Kasumi-1 (cell line): ENCODE measurements at places on chromosomes 4 and X.

DNA sequence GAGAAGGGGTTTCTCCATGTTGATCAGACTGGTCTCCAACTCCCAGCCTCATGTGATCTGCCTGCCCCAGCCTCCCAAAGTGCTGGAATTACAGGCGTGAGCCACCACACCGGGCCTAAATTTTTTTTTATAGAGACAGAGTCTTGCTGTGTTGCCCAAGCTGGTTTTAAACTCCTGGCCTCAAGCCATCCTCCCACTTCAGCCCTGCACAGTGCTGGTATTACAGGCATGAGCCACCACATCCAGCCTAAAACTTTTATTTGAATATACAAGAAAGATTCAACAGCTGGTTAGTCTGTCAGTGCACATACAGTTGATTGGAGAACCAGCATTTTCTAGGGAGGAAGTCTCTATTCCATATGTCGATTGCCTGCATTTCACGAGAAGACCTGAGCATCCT, 91.2 kb downstream of the LRP2BP start:
- no peak for DNase-seq

GRCh38 chr4:142035566-142035965, 399.2 kb downstream of the IL15 start:
- DNase-seq: no peak

GRCh38 chrX:39320165-39320564, 518.9 kb downstream of the MID1IP1 start:
- no peak for DNase-seq

DNA sequence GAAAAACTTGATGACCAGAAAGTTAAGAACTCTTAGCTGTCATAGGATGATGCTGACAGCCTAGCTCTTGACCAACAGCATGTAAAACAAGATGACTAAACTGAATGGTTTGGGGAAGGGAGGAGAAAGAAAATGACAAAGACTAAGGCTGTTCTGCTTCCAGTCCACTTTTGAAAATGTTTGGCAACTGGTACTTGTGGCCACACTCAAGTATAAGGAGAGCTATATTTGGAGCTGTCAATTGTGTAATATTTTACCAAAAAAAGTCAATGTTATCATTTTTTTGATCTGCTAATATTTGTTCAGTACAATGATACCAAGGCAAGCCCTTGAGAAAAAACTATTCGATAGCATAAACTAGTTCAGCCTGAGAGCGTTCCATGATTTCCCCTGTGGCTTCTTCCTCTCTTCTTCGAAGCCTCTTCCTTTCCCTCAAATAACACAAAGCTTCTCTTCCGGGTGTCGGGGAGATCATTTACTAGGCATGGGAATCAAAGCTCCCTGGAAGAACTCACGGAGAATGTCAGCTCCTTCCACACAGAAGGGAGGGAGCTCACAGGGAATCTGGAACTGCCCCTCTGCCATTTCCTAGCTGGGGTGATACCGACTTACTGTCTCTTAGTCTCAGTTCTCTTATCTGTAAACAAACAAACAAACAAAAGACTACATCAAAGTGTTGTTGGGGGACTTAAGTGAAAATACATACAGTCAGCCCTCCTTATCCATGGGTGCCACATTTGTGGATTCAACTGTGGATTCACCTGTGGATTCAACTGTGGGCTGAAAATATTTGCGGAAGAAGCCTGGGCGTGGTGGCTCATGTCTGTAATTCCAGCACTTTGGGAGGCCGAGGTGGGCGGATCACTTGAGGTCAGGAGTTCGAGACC, 82.6 kb downstream of the SCD5 start:
- no peak for DNase-seq

DNA sequence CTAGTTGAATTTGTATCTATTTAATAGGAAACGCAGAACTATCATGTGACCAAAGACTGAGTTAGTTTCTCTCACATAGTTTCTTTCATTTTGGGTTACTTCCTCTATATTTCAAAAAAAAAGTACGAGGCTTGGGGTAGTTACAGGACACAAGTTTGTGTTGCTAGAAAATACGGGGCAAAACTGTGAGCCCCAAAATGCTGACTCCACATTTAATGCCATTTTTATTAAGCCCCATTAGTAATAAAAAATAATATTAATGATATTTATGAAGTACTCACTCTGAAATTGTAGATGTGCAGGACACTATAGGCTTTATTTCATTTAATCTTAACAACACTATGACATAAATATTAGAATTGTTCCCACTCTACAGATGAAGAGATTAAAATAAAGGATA, 268.6 kb downstream of the DTHD1 start:
- DNase-seq: no peak

- DNase-seq: no peak
These were observed 789.0 kb downstream of the TECRL start for GRCh38 chr4:63620271-63620670.

DNA sequence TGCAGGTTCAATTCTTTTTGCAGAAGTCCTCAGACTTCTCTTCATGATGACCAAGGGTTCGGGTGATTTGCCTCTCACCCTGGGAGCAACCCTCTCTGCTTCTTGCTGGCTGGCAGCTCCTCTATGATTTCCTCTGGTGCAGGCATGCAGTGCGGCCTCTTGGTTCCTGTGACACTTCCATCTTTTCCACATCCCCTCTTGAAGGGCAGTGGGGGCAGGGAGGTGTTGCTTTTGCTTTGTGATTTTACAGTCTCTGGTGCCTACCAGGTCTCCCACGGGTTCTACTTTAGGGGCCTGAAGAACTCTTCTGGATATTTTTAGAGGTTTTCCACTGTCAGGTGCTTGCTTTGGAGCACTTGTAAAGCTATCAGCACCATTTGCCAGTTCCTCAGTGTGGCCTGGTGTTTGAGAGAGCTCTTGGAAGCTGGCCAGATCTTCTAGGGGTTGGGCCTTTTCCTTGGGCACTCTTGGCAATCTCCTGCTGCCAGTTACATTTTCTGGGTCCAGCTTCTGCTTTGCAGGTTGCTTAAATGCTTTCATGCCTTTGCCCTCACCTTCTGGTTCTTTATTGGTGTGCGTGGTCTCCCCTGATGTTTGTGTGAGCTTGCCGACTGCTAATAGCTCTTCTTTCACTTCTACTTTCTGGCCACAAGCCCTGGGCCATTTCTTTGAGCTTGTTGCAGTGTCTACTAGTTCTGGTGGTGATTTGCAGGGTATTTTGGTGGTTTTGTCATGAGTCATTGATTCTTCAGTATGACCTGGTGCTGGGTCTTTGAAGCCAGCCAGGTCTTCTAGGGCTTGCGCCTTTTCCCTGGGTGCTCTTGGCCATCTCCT, 11.5 kb upstream of the CHST7 start:
- DNase-seq: peak; percentile 47

- DNase-seq: no peak
These were observed 59.8 kb upstream of the RPL34 start for GRCh38 chr4:108560616-108561015.

GRCh38 chrX:1521459-1521956, 15.5 kb downstream of the P2RY8 start:
- DNase-seq: peak; percentile 68

- DNase-seq: no peak
These were observed 22.0 kb upstream of the RPA4 start for GRCh38 chrX:96861661-96862060.

DNA sequence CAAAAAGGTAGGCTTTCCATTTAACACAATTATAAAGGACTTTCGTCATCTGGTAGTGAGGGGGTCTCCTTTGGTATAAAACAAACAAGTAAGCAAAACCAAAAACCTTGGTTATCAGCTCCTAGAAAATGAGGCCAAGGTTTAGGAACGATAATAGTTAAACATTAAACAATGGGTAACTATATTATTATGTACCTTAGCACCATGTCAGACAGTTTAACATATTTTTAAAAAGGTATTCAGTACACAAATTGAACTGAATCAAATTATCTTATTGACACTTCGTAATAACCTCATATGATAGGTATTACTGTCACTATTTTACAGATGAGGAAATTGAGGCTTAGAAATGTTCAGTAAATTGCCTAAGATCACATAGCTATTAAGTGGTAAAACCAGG, 32.1 kb upstream of the RAB9B start:
- no peak for DNase-seq

- DNase-seq: no peak
These were observed 24.8 kb upstream of the ACSL1 start for GRCh38 chr4:184850431-184851199.

DNA sequence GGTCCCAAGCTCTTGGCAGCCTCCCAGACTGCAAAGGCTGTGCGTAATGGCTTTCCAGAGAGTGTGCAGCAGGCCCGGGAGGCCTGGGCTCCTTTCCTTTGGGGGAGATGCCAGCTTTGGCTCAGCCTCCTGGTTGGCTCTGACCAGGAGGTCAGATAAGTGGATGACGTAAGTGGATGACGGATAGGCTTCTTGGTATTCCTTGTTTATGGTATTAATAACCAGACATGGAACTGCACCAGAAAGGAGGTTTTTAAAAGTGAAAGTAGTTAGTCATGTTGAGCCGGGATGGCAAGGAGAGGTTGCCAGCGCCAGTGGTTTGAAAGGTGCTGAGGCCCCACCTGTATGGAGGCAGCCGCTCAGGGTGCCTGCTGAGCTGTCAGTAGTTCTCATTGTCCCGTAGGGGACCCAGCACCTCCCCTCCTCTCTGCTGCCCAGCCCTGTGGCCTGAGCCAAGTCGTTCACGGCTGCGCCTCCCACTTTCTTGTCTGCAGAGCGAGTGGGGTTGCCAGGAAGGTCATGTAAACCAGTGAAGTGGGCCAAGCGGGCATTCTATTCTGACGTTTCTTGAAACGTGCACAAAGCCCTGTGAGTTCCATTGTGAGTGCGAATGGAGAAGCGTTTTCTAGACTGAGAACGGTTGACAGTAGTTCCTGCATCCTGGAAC, 28.7 kb upstream of the STOX2 start:
- DNase-seq: no peak

GRCh38 chr4:151933122-151933827, 172.5 kb upstream of the GATB start:
- no peak for DNase-seq

- DNase-seq: peak; percentile 15
These were observed 154.6 kb upstream of the MAGEB2 start for GRCh38 chrX:30060718-30061117.

DNA sequence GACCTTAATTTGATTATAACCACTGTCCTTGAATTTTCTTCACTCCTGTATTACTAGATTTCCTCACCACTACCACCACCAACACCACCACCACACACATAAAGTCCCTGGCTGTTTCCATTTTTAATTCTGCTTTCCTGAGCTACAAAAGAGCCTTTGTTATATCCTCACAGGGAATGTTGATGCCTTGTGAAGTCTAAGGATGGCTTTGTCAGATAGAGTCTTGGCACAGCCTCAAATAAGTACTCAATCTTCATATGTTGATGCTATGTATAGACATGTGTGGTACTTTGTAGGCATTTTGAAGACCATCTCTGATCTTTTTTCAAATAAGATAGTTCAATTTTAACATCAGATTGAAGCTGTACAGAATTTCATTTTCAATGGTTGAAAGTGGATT, 1016.7 kb upstream of the LCORL start:
- DNase-seq: no peak

- DNase-seq: no peak
These were observed 29.3 kb downstream of the DAPP1 start for GRCh38 chr4:99845708-99846469.

DNA sequence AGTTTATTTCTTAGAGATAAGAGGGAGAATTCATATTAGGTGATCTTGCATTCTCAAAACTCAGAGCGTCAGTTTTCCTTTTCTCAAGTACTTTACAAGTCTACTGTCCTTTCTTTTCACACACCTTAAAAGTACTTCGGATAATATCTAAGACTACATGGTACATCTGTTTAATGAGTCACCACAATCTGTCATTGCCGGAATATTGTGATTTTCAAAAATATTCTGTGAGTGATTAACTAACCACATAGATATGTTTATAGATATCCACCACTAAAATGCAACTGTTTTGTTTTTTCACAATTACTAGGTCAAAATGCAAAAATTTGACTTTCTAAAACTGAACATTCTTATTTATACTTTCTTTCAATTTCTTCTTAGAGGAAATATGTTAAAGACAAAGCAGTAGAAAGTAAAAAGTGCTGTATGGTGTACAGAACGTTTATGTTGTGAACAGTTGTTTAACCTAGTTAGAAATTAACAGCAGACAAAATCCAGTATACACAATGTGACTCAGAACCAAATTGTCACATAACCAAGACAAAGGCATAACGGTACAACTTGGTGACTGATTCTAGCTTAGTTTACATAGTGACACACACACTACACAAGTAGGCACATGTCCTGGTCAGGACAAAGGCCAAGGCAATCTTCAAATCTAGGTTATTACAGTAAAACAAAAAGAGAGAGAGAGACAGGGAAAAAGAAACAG, 482.9 kb downstream of the NAF1 start:
- no peak for DNase-seq

GRCh38 chrX:30483996-30484395, 93.6 kb downstream of the TASL start:
- DNase-seq: no peak

- no peak for DNase-seq
These were observed 249.6 kb downstream of the CAMK2D start for GRCh38 chr4:113511944-113512343.

GRCh38 chr4:136241221-136241986, 1290.9 kb downstream of the PCDH18 start:
- DNase-seq: no peak

DNA sequence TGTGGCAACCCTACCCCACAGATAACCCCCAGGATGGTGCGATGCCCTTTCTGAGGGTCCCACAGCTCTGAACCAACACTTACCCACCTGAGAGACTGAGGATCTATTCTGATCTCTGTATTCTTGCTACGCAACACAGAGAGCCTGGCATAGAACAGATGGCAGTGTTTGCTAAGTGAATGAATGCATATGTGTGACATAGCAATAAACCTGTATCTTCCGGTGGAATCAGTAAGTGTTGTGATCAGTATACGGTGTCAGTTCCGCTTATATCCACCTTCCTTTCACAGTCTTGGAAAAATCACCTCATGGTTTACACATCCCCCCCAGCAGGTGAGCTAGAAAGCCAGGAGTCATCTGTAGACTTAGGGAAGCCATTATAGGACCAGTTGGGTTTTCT, 5.9 kb upstream of the HSD17B10 start:
- no peak for DNase-seq

DNA sequence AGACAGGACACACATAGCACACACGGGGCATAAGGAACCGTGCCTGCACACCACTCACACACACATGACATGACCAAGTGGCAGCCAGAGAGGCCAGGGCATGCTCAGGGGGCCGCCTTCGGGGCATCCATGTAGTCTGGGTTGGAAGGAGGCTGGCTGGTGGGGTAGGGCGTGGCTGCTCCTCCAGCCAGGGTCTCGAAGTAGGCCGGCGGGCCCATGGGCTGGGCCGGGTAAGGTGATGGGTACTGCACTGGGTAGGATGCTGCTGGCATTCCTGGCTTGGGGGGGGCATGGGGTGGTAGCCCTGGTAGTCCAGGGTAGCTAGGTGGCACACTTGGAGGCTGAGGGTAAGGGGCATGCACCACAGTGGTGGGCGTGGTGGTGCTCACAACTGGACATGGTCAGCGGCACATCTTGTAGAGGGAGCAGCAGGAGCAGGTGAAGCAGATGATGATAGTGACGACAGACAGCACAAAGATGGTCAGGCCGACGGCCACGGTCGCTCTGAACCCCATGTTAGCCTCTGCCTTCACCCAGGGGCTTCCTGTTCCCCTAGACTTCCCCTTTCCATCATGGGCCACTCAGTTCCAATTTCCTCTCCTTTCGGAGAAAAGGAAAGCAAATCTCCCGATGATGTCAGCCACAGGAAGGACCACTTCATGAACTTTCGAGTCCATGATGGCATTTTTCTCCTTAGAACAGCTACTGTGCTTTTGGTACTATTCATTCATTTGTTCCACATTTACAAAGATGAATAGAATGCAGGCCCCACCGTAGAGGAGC, 10.9 kb upstream of the DDX3X start:
- DNase-seq: peak; percentile 12

- DNase-seq: no peak
These were observed 16.6 kb upstream of the PITX2 start for GRCh38 chr4:110639207-110640090.
